Foreskin keratinocyte (primary cell): ENCODE measurements at places on chromosomes 3 and 15. TPM values are rescaled to one million over a fixed set of nuclear protein-coding genes. Genes with fewer than 3 reads are reported as not detected.

DNA sequence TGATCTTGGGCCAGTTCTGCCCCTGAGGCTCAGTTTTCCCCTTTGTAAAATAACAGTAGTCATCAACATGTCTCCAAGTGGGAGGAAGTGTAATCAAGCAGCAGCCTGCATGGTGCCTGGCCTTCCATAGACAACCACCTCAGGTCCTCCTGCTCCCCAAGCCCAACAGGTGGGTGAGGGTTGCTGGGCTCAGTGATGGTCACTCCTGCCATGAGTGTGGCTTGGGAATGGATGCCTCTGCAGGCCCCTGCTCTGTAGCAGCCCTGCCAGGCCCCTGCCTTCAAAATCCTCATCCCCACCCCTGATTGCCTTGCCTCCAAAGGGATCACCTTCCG is 59.1 kb upstream of the SLC6A1 start:
- DNase-seq = no peak

Gene ZSCAN29
- 23.4 and 23.9 TPM in 2 replicates for total RNA-seq

GRCh38 chr3:27089645-27090044 is 279.5 kb downstream of the NEK10 start:
- DNase-seq = no peak

Gene AGBL1
- total RNA-seq = not detected in 2 replicates

DNA sequence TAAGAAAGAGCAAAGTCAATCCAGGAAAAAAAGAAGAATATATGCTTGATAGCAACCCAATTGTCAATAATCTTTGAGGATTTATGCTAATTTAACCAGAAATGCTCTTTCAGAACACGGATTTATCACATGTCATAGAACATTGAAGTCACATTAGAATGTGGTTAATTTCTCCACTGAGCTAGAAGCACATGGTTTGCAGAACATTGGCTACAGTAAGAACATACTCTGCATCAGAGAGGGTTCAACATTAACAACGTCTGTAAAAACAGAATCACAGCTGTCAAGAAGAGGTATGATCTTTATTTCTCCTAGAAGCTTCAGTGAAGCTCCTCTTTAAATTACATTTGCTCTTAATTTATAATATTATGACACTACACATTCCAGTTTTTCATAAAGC is 619.7 kb upstream of the AGTR1 start:
- DNase-seq = no peak

Gene NR1I2
- not detected in 2 replicates for total RNA-seq

Gene FBXW12
- not detected in 2 replicates for total RNA-seq

DNA sequence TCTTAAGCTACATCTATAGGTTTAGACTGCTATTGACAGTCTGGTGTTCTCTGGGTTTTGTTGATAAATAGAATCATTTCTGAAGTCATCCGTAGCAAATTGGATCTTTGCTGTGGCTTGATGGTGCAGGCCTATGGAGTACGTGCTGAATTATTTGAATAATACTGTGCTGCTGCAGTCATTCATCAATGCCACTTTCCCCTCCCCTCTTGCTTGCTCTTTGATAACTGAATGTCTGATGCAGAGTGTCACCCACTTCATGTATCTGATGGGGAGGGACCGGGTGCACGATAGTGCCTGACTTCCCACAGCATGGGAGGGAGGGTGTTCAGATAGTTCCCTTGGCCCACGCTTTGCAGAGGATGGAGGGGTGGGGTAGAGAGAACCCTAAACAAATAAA is 179.9 kb downstream of the AGBL1 start:
- DNase-seq = no peak

GRCh38 chr3:63995086-63995485 is 28.2 kb downstream of the PSMD6 start:
- DNase-seq = no peak

GRCh38 chr3:178562947-178563232 is 26.7 kb downstream of the KCNMB2 start:
- no peak for DNase-seq

Gene PLA2G4E
- total RNA-seq = 0.07 and 0.14 TPM in 2 replicates

GRCh38 chr15:41994772-41995475 is 22.6 kb upstream of the EHD4 start:
- no peak for DNase-seq

- no peak for DNase-seq
Observed at GRCh38 chr3:11696054-11696453, 52.3 kb upstream of the VGLL4 start.
